ENCODE measurements at places on chromosomes 12 and 14.

- no peak overlapping the region for H3K27ac ChIP-seq
- no peaks in the 10 kb centered on the region for H3K4me1 ChIP-seq
- H3K27me3 ChIP-seq = no peaks in the 10 kb centered on the region
- peaks cover 6% of the 10 kb centered on the region for H3K36me3 ChIP-seq
Measured at GRCh38 chr12:29282031-29282816, 98.7 kb downstream of the ERGIC2 start.

- peaks cover 3% of the 10 kb centered on the region for H3K27me3 ChIP-seq
- no peak for DNase-seq
- no peaks in the 10 kb centered on the region for H3K36me3 ChIP-seq
- no peak overlapping the region for H3K27ac ChIP-seq
Measured at GRCh38 chr12:2453761-2454090, 341.0 kb upstream of the FKBP4 start.

DNA sequence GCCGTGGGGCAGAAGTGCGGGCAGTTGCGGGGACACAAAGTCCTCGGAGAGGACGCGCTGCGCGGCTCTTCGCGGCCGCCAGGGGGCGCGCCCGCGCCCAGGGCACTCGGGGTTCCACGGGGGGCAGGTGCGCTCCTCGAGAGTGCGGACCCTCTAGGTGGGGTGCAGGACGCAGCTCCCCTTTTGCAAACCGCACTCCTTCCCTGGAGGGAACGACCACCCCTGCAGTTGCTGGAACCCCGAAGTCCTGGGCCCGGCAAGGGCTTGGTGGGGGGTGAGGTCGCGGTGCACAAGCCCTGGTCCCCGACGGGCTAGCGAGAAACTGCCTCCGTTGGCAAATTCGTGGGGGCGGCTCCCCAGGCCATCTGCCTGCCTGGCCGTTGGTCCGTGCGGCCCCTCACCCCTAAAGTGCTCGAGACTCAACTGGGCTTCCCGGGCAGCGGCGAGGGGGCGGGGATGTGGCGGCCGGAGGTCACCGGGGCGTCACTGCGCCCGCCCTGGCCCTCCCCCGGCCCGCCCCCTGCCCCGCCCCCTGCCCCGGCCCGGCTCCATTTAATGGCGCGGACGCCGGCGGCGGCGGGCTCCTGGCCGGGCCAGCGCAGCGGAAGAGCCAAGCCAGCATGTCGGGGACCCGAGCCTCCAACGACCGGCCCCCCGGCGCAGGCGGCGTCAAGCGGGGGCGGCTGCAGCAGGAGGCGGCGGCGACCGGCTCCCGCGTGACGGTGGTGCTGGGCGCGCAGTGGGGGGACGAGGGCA lies at the start of gene ADSS1:
ADSS1 (plus strand) TSS at position 579 of the 756 bp plus-strand sequence; CDS start at position 621, 42 bp downstream.
- peaks cover 8% of the 10 kb centered on the region for H3K27me3 ChIP-seq
- peaks cover 2% of the 10 kb centered on the region for H3K36me3 ChIP-seq
- DNase-seq = peak; percentile 65
- H3K4me3 ChIP-seq = peak within 1 kb of the TSS; percentile 66
- H3K4me1 ChIP-seq = peaks cover 6% of the 10 kb centered on the region

DNA sequence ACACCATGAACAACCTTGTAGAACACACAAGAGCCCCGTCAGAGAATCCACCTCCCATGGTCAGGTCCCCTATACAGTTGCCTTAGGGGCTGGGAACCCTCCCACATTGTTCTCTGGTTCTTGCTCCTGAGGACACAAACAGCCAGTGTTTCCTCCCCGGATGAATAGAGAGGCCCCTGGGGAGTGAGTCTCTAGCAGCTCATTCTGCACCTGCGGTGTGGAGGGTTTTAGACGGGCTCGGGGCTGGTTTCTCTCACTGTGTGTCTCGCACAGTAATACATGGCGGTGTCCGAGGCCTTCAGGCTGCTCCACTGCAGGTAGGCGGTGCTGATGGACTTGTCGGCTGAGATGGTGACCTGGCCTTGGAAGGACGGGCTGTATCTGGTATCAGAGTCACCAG lies 1052.1 kb downstream of the TMEM121 start:
- no peaks in the 10 kb centered on the region for H3K36me3 ChIP-seq
- H3K4me3 ChIP-seq = peak overlapping the region; percentile 69
- peak; percentile 38 for DNase-seq
- H3K27me3 ChIP-seq = peaks cover 2% of the 10 kb centered on the region
- H3K4me1 ChIP-seq = peaks cover 29% of the 10 kb centered on the region

DNA sequence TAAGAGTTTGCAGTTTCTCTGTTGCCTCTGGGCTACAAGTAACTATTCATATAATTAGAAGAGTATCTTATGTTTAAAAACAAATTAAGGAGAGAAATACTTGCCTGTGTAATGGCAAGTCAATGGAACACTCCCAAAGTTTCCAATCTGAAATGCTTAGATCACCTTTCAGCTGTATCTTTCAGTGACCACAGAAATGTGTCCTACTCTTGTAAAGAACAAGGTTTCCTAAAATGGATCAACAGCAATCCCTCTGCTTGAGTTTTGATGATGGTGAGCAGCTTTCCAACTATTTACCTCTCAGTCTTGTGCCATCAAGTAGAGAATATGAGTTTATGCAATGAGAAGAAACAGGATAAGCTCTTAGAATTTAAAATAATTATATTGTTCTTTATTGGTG lies 92.9 kb downstream of the ERGIC2 start:
- no peak overlapping the region for H3K27ac ChIP-seq
- H3K36me3 ChIP-seq = peaks cover 5% of the 10 kb centered on the region
- no peaks in the 10 kb centered on the region for H3K4me1 ChIP-seq
- H3K27me3 ChIP-seq = no peaks in the 10 kb centered on the region
- H3K4me3 ChIP-seq = no peak overlapping the region

Data from memory B cell (primary cell).